ENCODE measurements at places on chromosomes 2 and 18.
A peak's percentile ranks its signal among the peaks of the same experiment; 100 is the strongest.

- DNase-seq: no peak
These were observed 416.6 kb downstream of the NRXN1 start for GRCh38 chr2:50615291-50615690.

- DNase-seq: peak; percentile 88
These were observed 68.4 kb downstream of the MCFD2 start for GRCh38 chr2:46847185-46847710.

DNA sequence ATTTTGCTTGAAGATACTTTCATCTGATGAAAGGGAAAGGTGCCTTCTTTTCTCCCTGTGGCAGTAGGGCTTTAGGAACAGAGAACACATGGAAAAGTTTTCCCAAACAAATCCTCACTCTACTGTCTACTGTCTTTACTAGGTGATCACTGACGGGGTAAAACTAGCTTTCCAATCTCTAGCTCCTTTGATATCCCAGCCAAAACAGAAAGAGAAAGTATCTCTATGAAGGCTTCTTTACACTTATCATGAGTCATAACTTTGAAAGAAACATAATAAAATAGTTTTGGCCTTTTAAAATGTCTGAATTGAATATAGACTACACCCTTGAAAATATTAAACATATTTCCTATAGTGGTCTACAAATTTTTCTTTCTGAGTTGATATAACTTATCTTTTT is 214.5 kb downstream of the DSEL start:
- DNase-seq: peak; percentile 46

- no peak for DNase-seq
These were observed 56.0 kb downstream of the TMEM247 start for GRCh38 chr2:46535360-46535759.
